ENCODE measurements at places on chromosomes 11 and 22.

DNA sequence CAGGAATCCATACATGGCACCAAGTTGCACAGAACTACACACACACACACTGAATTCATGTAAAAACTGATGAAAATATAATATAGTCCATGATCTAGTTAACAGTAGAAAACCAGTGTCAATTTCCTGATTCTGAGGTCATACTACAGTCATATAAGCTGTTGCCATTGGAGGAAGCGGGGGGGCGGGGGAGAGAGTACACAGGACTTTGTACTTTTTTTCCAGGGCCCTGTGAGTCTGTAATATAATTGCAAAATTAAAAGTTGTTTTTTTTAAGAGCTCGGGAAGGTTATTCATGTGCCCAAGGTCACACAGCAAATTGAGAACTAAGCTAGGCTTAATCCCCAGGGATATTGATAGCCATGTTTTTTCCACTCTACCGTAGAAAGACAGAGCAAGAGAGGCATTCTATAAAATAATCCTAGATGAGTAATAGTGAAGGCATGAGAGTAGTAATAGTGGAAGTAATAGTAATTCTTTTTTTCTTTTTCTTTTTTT, 312.3 kb downstream of the MN1 start:
- DNase-seq, result no peak

DNA sequence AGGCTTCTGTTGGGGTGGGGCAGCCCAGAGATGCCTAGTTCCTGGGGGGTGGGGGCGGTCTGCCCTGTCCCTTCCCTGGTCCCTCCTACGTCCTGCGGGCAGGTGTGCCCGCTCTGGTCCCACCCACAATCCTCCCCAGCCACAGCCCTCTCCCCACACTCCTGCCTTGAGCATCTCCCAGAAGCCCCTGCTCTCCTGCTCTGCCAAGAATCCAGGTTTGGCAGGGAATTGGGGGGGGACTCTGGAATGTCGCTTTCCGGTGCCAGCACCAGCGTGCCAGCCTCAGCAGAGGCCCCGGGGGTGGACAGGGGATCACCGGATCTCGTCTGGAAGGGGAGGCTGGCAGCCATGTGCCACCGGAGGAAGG, 11.4 kb upstream of the PDGFB start:
- DNase-seq, result no peak

DNA sequence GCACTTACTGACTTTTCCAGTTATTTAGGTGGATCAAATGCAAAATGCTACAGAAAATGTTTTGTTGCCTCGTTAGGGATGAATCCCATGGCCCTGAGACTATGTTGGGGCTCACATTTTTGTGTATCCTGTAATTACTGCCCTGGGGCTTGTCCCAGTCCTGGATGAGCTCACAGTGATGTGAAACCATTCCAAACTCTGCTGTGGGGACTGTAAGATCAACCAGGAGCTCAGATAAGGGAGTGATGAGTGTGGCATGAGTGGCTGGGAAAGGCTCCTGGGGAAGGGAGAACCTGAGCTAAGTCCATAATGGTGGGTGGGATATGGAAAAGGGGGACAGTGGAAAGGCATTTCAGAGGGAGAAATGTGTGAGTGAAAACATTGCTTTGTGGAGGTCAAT, 54.0 kb downstream of the SLC5A1 start:
- no peak for DNase-seq

DNA sequence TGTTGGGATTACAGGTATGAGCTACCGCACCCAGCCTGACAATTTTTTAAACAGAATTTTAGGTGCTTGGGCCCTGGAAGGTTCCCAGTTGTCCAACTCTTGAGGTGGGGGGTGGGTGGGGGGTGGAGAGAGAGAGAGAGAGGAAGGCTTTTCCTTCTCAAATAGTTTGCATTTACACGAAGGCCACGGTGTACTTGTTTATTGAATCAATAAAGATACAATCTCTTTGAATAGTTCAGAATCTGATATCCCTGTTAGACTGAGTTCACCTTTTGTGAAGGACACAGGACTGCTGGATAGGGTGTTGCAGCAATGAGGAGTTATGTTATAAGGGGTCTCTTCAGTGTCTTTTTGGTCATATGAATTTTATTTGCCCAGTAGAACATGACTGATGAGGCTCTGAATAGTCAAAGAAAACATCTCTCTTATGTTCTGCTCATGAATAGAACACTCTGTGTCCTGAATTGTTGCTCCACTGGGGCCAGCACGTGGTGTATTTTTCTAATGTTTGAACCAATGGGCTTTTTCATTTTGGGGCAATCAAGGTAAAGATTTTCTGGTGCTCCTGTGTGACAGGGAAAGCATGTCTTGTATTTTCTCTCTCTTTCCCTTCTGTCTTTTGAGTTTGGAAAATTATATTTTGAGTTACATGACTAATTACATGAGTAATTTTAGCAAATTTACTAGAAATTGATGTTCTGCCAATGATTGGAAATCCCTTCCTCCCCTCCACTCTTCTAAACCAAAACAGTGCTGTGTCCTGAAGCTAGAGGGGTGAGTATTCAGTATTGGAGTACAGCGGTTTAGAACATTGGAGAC, 61.7 kb downstream of the PTPRJ start:
- no peak for DNase-seq

DNA sequence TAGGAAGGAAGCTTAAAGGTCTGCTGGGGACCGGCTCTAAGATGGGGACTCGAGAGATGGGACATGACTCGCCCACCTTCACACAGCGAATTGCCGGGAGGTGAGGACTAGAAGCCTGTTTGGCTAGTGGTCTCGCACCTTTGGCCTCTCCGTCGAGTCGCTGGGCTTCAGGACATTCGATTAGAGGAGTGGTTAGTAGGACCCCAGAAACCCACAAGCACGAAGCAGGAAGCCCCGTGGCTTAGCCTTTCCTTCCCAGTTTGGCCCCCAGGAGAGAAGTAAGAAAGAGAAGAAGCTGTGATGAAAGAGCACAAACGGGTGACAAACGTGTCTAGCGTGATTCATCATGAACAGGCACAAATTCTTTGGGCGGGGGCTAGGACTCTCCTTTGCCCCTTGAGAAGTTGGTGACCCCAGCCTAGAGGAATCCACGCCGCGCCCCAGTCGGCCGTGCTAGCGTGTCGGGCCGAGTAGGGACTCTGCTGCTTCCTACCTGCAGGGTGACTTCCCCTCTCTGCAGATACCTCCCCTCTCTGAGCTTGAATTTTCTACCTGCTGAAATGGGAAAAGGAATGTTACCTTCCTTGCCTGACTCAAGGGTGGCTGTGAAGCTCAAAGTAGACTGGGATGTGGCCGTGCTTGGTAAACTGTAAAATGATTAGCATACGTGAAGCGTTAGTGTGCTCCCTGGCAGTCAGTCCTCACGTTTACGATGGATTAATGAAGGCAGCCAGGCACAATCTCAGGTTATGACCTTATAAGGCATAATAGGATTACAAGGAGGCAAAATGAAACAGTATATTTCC, 1.1 kb upstream of the ADM start:
- DNase-seq, result peak; percentile 50

- DNase-seq, result no peak
Observed at GRCh38 chr11:44188643-44189042, 93.2 kb downstream of the EXT2 start.
